Glomerular endothelial cell (primary cell): ENCODE measurements at places on chromosomes 2 and 18. TPM values are rescaled to one million over a fixed set of nuclear protein-coding genes. Genes with fewer than 3 reads are reported as not detected.

LYPD6 gene
- total RNA-seq: 1.1 and 1.5 TPM in 2 replicates

DSG1 gene
- total RNA-seq: 0.15 TPM in 1 of 2 replicates, not detected in the other

DNA sequence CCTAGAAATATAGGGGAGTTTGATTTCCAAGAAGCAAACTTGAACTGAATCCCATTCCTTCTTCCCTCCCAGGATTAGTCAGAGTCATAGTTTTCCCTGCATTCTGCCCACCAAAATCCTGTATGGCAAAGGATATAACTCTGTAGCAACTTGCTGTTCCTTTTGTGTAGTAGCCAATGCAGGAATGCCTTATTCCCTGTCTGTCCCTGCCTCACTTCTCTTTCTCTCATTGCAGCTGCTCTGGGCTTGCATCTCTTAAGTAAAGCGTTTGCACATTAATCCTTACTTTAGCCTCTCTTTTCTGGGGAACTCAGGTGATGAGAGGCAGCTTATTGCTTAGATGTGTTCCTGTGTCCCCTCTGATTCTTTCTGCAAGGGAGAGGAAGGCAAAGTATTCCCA lies 333.1 kb upstream of the VWC2L start:
- DNase-seq: no peak

DNA sequence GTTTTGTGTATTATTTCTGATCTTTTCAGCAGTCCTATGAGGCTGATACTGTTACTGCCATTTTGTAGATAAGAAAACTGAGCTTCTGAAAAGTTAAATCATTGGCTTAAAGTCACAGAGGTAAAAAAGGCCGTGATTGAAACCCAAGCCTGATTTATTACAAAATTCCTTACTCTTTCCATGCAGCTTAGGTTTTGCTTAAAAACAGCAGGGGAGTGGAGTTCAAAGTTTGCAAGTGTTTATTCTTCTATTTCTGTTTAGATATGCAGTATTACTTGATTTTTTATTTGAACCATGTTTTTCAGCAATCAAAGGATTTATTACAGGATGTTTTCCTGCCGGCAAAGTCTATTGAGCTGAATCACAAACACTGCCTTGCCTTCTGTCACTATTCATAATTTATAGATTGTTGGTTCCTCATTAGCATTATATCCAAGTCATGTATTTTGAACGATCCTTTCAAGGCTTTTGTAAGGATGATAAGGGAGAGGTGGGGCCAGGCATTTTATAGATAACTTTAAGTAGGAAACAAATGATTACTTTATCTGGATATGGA lies 31.9 kb upstream of the MSTN start:
- DNase-seq: no peak

DNA sequence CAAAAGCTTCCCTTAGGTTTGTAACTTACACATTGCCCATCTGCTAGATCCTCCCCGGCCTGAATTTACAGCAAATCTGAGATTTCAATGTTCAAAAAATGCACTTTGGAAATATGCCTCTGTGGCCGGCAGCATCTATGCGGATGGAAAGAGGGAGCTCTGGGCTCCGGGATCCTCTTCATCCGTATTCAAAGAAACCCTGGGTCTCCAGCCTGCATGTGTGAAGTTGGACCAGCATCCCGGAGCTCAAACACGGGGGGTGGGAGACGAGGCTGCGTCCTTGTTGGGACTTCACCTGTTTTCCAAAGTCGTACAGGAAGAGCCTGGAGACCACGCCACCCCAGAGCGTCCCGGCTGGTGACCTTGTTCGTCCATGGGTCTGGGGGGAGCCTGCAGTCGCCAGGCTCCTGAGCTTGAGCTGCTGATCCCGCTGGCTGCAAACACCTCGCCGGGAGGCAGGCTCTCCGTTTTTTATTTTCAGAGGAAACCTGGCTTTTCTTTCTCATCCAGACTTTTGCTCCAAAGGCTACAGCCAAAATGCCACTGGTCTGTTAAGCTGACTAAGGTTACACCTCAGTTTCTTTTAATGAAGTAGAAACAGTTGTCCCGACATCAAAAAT lies 77.4 kb downstream of the PTGR3 start:
- no peak for DNase-seq

VWC2L gene
- total RNA-seq: not detected in 2 replicates

DNA sequence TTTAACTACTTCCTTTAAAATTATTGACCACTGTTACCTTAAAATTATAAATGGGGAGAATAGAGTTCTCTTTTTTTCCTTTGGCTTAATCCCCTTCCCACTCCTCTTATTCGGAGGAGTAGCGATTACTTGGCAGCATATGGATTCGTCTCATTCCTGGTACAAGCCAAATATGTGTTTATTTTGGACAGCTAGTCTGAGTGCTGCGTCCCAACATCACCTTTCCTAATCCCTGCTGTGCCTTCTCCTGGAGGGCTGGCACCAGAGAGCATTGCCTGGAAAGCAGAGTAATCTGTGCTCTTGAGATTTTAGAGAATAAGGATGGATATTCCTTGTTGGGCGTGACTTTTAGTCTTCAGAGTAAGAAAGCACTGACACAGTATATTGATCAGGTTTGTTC lies 185.6 kb downstream of the AGAP1 start:
- DNase-seq: no peak

TM4SF20 gene
- total RNA-seq: not detected in 2 replicates

PDE6D gene
- 29.5 and 32.6 TPM in 2 replicates for total RNA-seq

VIT gene
- not detected in 2 replicates for total RNA-seq
